CD4-positive, alpha-beta T cell treated with Interleukin-12 subunit alpha and Interleukin-12 subunit beta, for 1 hour (primary cell): ENCODE measurements at places on chromosomes 3 and 15.
A peak's percentile ranks its signal among the peaks of the same experiment; 100 is the strongest.

GRCh38 chr3:143412084-143412483, 292.5 kb downstream of the CHST2 start:
- DNase-seq: no peak

DNA sequence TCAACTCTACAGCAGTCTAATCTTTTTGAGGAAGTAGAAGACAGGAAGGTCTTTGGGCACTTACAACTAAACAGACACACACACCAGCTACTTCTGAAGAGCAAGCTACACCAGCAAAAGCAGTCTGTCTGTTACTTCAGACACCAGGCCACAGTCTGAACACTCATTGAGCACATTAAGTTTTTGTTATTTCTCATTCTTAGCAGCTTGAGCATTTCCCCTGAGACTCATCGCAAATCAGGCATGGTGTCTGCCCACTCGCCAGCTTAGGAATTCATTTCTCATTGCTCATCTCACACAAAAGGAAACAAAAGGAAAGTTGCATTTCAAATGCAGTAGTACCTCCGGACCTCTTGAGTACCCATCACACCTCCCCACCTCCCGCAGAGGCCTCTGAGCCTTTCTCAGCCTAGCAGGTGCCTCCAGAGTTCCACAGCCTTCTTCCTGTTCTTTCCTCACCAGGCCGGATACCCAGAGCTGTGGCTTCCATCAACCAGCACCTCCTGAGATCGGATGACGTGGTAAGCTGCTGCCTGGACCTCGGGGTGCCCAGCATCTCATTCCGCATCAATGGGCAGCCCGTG, 302.0 kb downstream of the RYR3 start:
- DNase-seq: no peak

DNA sequence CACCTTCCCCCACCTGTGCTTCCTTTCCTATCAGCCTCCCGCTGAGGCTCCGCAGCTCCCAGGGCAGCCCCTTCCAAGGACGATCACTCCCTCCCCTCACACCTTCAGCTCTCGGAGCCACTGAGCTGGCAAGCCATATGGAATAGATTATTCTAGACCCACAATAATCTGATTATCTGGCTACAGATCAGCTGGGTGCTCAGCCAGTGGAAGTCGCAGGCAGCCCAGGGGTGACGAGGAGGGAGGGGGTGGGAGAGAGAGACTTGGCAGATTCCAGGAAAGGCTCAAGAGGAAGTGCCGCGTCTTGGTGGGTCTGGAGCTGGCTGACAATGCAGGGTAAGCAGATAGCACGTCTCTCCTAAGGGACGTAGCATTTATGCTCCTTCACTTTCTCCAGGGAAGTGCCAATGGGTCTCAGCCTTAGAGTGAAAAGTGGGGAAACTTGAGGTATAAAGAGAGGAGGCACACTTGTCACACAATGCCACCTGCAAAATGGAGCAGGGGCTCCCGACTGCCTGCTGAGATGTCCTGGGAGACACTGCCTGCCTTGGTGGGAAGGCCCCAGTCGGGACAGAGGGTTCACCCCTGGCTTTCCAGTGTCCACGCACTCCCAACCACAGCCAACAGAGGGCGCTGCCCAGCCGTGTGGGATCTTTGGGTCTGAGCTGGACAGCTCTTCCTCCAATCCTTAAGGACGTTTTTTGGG, 9.4 kb upstream of the MESP1 start:
- DNase-seq: peak; percentile 63

DNA sequence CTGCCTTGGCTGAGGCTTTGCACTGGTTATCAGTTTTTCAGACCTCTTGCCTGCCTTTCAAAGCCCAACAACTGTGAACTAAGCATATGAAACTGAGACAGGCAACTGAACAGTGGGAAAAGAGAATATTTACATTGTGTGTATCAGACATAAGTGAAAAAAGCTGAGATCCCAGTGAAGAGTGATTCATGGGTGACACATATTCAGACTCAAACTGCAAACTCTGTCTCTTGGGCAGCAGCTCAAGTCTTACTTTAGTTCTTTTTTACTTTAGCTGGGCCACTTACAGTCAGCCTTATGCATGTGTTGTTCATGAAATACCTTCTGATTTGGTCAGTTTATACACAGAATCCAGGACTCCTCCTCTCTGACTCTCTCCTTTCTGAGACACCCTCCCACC, 19.2 kb downstream of the SUCLG2 start:
- DNase-seq: no peak
